ENCODE measurements at places on chromosomes 4 and X. TPM values are rescaled to one million over a fixed set of nuclear protein-coding genes. Genes with fewer than 3 reads are reported as not detected.

- no peak for DNase-seq
These were observed 633.0 kb upstream of the FAM241A start for GRCh38 chr4:111512081-111512783.

DNA sequence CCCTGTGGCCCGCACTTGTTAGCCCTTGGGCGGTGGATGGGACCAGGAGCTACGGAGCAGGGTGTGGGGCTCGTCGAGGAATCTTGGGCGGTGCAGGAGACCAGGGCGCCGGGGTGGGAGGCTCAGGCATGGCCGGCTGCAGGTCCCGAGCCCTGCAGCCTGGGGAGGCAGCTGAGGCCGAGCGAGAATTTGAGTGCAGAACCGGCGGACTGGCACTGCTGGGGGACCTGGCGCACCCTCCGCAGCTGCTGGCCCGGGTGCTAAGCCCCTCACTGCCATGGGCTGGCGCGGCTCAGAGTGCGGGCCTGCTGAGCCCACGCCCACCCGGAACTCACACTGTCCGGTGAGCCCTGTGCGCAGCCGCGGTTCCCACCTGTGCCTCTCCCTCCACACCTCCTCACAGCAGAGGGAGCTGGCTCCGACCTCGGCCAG lies 73.6 kb upstream of the TLL1 start:
- DNase-seq: no peak

DNA sequence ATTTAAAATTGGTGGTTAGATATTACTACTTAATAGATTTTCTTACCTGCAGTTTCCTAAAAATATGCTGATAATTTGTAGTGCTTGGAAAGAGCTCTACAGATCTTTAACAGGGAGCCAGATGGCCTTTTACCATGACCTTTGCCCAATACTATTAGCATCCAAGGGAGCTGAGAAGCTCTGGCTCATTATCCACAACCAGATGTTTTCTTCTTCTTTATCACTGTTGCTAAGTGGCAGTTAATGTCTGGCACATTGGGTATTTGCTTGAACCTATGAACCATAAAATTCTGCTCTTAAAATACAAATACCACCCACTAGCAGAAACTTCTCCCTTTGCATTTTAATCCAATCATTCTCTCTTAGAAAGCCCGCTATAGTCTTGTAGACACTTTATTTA lies 1480.3 kb downstream of the C4orf33 start:
- DNase-seq: no peak

DNA sequence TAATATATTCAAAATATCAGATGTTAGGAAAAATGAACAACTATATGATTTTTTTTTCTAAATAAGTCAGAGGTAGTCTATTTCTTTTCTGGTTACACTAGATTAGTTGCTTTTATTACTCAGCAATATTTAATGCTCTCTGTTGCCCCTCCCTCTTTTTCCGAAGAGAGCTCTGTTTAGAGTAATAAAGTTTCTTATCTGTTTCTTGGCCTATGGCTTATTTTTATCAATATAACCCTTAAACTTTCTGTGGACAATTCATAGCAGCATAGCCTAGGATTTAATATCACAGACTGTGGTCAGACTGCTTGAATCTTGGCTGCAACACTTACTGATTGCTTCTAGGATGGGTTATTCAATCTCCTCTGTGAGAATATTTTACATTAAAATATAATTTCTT lies 2315.4 kb upstream of the AGA start:
- no peak for DNase-seq

DNA sequence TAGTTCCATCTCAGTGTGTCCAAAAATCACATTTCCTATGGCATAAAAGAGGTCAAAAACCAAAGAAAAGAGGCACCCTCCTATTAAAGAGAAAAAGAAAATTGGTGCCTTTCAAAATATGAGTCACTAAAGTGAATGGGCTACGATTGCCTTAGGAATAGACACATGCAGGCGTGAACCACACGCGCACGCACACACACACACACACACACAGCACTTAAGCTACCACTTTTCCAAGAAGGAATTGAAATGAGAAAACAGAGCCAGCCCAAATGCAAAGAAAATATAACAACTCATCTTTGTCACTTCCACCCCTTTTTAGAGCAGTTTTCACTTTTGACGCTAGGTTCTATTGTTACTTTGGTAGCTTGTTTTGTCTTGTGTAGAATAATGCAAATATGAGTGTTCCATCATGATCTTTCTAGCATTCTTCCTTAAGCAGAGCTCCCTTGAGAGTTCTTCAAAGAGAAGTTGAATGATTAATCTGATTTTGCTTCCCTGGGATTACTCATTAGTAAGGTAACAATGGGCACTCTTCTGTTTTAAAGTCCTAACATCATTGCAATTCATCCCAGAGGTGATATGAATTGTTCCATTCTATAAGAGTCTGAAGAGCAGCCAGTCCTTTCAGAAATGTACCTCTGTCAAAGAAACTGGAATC lies 239.2 kb upstream of the GNPDA2 start:
- no peak for DNase-seq

DNA sequence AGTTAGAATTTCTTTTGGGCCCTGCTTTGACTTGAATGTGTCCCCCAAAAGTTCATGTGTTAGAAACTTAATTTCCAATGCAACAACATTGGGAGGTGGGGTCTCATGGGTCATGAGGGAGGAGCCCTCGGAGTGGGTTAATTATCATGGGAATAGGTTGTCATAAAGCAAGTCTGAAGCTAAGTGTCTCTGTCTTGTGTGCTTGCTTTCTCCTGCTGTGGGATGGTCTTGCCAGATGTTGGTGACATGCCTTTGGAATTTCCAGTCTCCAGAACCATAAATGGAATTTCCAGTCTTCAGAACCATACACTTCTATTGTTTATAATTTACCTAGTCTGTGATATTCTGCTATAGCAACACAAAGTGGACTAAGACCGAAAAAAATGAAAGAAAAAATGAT lies 71.6 kb downstream of the RASL11B start:
- DNase-seq: no peak

- DNase-seq: no peak
These were observed 1.9 kb downstream of the HUWE1 start for GRCh38 chrX:53684415-53685192.

- no peak for DNase-seq
These were observed 85.4 kb downstream of the SH3RF1 start for GRCh38 chr4:169185133-169185956.

DNA sequence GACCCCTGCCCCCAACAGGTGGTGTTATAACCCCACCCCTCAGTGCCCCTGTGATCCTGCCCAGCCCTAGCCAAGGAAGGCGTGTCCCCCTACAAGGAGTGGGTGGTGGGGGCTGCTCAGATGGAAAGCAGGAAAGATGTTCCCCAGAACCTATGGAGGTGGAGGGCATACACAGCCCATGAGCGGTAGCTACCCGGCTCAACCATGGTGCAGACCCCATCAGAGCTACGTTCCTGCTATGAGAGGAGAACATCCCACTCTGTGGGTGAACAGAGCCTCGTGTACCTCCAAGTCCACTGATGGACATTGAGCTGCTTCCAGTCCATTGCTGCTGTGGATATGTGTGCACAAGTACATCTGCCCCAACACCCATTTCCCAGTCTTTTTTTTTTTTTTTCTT lies 71.1 kb downstream of the SHOX start:
- no peak for DNase-seq

DNA sequence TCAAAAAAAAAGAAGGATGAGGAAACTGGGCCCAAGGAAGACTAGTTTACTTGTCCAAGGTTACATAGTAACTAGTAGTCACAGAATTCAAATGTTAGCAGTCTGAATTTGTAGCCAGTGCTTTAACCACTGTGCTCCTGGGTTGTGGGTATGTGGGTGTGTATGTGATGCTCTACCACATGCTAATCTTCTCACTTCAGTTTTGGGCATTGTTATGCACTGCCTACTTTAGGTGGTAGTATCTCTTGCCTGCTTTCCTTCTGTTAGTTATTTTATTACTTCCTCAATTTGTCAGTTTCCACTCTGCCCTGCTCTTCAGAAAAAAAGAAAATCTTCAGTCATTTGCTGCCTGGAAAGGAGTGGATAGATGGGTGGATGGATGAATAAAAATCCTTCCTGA lies 219.2 kb downstream of the RPA4 start:
- no peak for DNase-seq

DNA sequence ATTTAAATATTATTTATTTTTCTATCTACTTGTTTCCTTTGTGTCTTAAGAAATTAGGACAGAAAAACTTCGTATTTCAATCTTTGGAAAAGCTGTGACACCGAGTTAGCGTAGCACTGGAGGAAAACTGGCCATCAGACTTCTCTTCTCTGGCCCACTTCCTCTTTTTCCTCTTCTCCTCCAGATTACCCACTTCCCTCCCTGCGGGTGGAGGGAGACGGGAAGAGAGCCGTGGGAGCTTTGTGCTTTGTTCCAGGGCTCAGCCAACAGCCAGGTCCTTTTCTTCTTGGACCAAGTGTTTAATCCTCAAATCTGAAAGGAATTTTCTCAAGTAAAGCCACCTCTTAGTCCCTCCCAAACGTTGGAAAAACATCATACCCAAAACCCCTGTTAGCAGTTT lies 29.7 kb downstream of the OFD1 start:
- DNase-seq: no peak

The CC2D2A gene
- 26.2 TPM for total RNA-seq

The ANOS1 gene
- total RNA-seq: 18.8 TPM

The ING2 gene
- total RNA-seq: 16.9 TPM

The WDR17 gene
- total RNA-seq: 8.7 TPM

The C4orf50 gene
- total RNA-seq: 0.02 TPM

The PAGE1 gene
- total RNA-seq: not detected

The GABRG1 gene
- not detected for total RNA-seq
